Activated CD4-positive, alpha-beta memory T cell treated with anti-CD3 and anti-CD28 coated beads for 36 hours (primary cell): ENCODE measurements at places on chromosomes 16 and 17.

- peak; percentile 89 for DNase-seq
These were observed 40.8 kb upstream of the CMIP start for GRCh38 chr16:81403601-81404391.

DNA sequence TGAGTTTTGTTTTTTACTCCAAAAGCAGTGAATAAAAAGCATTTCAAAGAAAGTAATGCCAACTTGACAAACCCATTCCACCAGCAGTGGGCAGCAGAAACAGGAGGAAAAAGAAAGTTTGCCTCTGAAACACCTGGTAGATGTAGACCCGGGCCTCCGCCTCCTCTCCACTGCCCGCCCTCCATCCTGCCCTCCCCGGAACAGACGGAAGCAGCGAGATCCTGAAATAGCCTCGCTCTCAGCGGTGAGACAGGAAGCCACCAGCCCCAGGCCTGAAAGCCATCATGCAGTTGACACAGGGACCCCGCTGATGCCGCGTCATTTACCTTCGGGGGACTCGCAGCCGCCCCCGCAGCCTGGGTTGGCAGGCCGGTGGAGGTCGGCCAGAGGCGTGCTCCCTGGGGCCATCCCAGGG, 67.8 kb downstream of the C16orf78 start:
- peak; percentile 83 for DNase-seq

DNA sequence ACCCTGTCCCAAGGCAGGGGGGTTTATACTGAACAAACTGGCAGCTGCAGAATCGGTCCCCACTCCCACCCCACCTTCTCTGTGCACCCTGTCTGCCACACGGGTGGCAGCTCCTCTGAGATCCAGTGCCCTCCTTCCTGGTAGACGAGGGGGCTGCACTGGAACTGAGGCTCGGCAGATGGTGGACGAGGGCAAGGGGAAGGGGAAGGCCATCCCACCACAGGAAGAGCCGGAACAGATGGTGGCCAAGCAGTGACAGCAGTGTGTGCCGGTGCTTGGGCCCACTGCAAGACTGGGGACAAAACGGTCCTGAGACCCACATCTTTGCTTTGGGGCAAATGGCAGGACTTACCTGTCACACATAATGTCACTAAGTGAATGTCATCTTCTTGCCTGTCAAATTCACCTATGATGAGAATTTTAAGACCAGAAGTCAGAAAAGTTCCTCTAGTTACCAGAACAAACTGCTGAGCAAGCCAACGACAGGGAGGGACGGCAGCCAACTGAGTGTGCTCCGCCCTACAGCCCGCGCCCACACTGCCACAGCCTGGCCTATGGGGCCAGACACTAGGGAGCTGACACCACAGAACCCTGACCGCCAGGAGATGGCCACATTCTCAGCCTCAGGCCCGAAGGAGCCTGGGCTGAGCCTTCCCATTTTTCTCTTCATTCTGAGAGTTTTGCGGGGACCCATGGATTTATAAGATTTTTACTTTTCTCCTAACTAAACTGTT, 14.4 kb downstream of the NTAN1 start:
- DNase-seq, result no peak

- no peak for DNase-seq
These were observed 176.2 kb downstream of the SNX29 start for GRCh38 chr16:12152740-12153139.

DNA sequence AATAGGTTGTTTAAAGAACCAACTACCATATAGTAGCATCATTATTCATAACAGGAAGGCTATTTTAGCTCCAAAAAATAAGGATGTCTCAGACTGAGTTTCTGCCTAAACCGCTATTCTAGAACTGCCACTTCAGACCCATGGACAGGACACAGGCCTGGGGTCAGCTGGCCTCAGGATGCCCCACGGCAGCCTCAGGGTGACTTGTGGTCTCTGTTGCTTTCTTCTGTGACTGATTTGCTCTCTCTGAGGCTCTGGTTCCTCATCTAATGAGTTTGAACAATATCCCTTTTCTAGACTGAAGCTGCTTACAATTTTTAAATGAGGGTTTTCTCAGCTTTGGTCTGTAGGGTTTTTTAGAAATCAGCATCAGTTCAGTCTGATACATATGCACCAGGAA, 31.8 kb upstream of the IRF8 start:
- DNase-seq, result no peak

DNA sequence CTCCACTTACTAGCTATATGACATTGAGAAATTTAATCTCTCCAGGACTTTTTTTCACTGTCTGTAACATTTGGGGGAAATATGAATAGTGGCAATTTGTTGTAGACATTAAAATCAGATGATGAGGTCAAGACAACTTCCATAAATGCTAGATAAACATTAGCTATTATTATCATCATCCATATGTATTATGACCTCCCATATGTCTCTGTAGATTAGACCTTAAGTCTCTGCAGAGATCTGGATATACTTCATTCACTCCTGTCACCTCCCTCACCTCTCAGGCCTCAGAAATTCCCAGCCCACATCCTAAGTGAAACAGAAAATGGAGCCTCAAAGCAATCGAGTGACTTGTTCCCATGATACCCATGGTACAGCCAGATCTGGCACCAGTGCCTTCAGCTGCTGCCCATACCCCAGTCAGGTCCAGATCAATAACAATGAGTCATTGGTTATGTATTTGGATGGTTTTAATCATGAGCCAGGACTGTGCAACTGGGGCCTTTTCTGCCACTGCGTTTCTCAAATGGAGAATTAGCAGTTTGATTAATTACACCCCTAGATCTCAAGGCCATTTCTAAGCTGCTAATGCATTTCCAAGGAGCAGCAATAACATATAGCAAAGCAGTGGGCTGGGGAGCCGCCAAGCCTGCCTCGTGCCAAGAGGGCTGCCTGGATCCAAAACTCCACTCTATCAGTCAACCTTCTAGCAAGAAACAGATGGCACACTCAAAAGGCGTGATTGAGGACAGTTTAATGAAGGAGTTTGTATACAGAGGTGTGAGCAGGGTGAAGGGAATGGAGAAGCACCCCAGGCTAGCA, 2.6 kb upstream of the FDXR start:
- DNase-seq, result no peak

- no peak for DNase-seq
These were observed 25.0 kb downstream of the ALOX15 start for GRCh38 chr17:4616476-4616875.

- DNase-seq, result no peak
These were observed 42.3 kb downstream of the ABCC12 start for GRCh38 chr16:48113471-48113870.

DNA sequence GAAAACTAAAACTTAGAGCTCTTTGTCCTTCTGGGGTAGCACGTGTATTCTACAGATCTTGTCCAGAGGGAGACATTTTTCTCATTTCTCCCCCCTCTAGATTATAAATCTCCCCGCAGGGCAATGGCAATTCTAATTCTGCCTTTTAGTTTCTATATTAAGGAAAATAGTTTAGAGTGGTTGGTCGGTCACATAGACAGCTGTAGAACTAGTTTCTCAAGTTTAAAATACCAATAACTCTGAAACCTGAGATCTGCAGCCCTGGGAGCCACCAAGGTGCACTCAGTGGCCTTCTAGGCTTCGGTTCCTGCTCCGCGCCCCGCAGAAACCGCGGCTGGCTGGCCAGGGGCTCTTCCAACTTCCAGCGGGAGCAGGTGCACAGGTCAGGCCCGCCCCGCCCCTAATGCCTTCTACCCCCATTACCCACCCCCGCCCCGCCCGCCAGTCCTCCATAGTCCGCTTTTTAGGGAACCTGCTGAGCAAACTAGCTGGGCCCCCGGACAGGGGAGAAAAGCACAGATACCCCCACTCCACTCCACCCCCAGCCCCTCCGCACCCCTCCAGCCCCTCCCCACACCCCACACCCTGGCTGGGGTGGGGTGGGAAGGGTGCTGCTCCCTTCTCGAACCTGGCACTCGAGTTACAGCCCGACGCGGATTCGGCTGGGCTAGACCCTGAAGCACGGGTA, 431 bp downstream of the SLFN11 start:
- DNase-seq, result peak; percentile 44

GRCh38 chr16:9165681-9166080, 74.2 kb downstream of the HAPSTR1 start:
- DNase-seq, result no peak

DNA sequence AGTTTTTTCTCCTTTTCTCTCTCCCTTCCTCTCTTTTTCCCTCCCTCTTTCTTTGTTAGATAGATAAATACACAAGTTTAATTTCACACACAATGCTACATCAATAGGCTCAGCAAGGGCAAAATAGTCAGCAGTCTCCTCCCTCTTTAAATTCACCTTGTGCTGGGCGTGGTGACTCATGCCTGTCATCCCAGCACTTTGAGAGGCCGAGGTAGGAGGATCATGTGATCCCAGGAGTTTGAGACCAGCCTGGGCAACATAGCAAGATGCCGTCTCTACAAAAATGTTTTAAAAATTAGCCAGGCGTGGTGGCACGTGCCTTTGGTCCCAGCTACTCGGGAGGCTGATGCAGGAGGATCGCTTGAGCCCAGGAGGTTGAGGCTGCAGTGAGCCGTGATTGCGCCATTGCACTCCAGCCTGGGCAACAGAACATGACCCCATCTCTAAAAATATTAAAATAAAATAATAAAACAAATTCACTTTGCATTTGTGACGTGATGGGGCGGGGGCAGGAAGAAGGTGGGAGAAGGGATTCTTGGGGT, 27.4 kb downstream of the IL21R start:
- DNase-seq, result peak; percentile 9

GRCh38 chr17:77297693-77298666, 157.2 kb downstream of the SEC14L1 start:
- peak; percentile 44 for DNase-seq

DNA sequence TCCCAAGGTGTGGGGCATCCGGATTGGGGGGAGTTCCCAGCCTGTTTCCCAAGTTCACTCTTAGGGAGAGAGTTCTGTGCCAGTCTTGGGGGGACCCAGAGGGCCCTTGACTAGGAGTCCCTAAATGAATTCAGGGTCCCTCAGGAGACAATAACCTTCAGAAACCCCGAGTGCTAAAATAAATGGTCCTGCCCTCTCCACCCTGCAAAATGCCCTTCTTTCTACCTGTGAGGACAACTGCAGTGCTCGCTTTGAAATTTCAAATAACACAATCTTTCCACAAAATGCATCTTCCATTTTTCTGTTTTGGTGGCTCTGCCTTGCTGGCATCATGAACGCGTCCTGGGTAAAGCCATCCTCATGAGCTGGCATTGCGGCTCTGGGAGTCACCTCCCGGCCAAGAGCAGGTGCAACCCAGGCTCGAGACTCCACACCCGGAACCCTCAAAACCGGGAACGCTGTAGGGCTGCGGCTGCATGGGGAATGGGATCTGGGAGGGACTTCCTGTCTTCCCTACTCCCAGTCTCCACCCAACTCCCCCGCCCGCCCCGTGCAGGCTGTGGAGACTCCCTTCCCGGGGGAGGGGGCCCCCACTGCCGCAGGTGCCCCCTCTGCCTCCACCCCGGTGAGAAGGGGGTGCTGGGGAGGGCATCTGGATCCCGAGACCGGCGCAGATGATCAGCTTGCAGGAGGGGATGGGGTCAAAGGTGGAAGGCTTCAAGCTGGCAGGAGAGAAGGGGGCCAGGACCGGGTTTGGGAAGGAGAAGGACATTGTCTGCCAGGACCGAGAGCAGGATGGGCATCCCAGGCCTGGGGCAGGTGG, at the start of gene ZNF205:
TSS of gene ZNF205 (plus strand) at position 529 of the 823 bp plus-strand sequence. CDS start 845 bp downstream, outside the sequence.
- DNase-seq, result no peak

DNA sequence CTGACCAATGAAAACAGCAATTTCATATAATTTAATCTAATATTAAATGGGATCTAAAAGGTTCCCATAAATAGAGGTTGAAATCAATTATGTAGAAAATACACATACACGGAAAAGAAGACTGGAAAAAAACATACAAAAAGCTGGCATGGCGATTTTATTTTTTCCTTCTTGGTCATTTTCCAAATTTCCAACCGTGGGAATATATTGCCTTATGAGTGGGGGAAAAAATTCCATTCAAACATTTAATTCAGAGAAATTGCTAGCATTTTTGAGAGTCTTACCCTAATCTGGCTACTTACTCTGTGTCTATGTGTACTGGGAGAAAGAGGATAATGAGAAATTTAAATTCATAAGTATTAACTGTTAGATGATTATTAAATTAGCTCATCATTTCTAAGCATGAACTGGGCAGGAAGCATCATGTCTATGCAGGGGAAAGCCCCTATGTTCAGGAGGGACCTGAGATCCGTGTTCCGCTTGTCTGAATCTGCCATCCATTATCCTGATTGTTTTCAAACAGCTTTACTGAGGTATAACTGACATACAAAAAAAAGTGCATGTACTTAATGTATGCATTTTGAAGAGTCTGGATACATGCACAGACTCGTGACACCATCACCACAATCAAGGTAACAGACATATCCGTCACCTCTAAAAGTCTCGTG, 145.2 kb downstream of the XYLT1 start:
- DNase-seq, result no peak

GRCh38 chr17:21360048-21360447, 16.1 kb upstream of the KCNJ12 start:
- no peak for DNase-seq

GRCh38 chr17:9790889-9791876, at the start of gene DHRS7C:
Gene DHRS7C (minus strand): TSS chr17:9791592. CDS start chr17:9791284, 308 bp downstream.
- no peak for DNase-seq

- peak; percentile 79 for DNase-seq
These were observed 3.5 kb downstream of the FMNL1 start for GRCh38 chr17:45225051-45225700.

- no peak for DNase-seq
These were observed 9.9 kb downstream of the MFSD11 start for GRCh38 chr17:76747716-76748363.

GRCh38 chr17:27959382-27959709, 66.2 kb upstream of the LYRM9 start:
- no peak for DNase-seq

DNA sequence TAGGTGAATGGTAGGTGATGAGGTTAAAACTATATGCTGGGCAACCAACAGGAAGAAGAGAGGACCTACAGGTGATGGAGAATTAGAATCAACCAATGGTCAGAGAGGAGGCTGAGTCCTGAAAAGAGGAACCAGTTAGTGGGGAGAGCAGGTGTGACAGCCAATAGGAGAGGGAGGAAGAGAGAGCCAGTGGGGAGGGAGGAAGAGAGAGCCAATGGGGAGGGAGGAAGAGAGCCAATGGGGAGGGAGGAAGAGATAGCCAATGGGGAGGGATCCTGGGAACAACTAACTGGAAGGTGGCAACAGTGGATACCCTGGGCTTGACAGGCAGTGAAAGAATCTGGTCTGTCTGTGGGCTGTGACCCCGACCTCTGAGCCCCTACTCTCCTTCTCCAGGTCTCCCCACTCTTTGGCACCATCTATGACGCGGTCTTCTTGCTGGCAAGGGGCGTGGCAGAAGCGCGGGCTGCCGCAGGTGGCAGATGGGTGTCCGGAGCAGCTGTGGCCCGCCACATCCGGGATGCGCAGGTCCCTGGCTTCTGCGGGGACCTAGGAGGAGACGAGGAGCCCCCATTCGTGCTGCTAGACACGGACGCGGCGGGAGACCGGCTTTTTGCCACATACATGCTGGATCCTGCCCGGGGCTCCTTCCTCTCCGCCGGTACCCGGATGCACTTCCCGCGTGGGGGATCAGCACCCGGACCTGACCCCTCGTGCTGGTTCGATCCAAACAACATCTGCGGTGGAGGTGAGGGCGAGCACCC, 3.7 kb downstream of the GUCY2D start:
- DNase-seq, result no peak

GRCh38 chr17:17353625-17354484, 50.7 kb downstream of the NT5M start:
- DNase-seq, result no peak
